ENCODE measurements at places on chromosomes 13 and 19.

DNA sequence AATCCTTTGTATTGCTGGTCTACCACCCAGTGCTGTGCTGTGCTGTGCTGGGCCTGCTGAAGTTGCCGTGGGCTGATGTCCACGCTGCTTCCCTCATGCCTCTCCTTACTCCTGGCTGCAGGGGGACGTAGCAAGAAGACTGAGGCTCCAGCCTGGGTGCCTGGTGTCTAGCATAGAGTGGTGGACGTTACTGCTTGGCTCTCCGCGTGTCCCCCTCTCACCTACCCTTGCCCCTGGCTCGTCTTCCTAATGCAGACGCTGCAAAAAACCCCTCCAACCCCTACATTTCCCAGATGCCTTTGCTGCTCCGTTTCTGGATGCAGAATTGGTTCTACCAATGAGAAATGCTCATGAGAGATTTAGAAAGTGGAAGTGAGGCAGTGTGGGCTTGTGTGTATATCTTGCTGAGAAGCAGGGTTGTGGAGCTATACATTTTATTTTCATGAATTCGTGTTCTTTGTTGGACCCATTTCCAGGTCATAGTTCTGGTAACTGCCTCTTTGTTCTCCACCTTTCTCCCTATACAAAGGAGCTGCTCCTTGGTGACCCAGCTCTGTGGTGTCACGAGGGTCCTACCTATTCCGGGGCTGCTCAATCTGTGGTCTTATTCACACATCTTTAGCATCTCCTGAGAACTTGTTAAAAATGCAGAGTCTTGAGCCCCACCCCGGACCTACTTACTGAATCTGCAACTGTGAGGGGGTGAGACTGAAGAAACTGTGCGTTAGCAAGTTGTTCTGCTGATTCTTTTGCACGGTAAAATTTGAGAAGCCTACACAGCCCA, 7.9 kb upstream of the DENND1C start:
- no peak for DNase-seq

- no peak for DNase-seq
These were observed 33.2 kb downstream of the RAB20 start for GRCh38 chr13:110528371-110528770.

- no peak for DNase-seq
These were observed 12.4 kb upstream of the CD22 start for GRCh38 chr19:35316560-35316959.

- DNase-seq, result no peak
These were observed 18.6 kb downstream of the GJA3 start for GRCh38 chr13:20142023-20142926.
